ENCODE measurements at places on chromosomes 7 and 10.

GRCh38 chr10:44056206-44056605, 328.7 kb downstream of the CXCL12 start:
- no peak for DNase-seq

DNA sequence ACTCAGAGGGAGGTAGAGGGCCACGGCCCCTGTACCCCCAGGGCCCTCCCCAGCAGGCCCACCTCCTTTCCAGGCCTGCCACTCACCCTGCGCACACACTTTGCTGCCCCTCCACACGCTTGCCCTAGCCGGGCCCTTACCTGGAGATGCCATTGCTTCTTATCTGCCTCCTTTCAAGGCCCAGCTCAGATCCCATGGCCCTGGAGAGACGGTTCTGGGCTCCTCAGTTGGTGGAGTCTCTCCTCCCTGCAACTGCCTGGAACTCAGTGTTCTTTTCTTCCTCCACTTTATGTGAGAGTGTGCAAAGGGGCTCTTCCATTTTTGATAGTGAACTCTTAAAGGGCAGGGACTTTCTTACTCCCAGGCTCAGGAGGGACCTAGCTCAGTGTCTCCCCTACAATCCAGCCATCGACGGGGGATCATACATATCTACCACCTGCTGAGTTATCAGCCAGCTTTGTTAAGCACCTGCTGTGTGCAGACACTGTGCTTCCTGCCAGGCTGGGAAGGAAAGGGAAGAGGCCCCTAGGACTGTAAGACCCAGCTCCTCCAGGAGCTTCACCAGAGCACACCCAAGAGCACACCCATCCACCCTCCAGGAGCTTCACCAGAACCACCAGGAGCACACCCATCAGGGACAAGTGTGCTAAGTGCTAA, 89.3 kb upstream of the MACROH2A2 start:
- DNase-seq, result no peak

- DNase-seq, result no peak
These were observed 652.3 kb upstream of the ANKRD30A start for GRCh38 chr10:36473122-36473521.

GRCh38 chr7:36262309-36263094, 109.4 kb downstream of the EEPD1 start:
- no peak for DNase-seq

GRCh38 chr7:88200789-88201188, 19.0 kb downstream of the SRI start:
- DNase-seq, result no peak

GRCh38 chr10:57098146-57098545, 737.1 kb upstream of the ZWINT start:
- no peak for DNase-seq

GRCh38 chr7:17668122-17668521, 272.2 kb downstream of the SNX13 start:
- DNase-seq, result no peak

DNA sequence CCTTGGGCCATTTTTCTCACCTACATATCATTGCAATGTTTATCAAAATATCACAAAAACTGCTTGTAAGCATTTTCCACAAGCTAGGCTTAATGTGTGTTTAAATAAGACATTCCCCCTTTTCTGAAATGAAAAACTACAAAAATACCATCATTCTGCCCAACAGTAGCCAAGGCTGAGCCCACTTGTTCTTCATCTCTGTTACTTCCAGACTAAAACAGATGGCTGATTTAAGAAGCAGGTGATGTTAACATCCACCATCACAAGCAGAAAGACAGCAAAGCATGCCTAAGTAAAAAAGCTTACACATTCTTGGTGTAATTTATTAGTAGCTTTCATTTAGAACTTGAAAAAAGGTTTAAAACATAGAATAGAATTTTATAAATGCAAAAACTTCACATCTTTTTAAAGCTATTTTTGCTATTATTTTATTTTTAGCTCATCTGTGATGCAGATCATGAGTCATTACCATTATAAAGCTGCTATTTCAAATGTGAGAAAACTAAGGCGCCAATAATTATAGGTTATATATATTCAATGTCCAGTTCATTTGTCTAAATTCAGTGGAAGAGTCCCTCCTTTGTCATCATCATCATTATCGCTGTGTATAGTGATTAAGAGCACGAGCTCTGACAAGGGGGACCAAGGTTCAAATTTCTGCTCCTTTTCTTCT, 109.4 kb downstream of the RELN start:
- DNase-seq, result no peak

- no peak for DNase-seq
These were observed 906.2 kb downstream of the LRMDA start for GRCh38 chr10:76337641-76338040.

Measured in GOT3 (cell line).